Osteocyte (in vitro differentiated cells): ENCODE measurements at places on chromosomes 1 and 21.

DNA sequence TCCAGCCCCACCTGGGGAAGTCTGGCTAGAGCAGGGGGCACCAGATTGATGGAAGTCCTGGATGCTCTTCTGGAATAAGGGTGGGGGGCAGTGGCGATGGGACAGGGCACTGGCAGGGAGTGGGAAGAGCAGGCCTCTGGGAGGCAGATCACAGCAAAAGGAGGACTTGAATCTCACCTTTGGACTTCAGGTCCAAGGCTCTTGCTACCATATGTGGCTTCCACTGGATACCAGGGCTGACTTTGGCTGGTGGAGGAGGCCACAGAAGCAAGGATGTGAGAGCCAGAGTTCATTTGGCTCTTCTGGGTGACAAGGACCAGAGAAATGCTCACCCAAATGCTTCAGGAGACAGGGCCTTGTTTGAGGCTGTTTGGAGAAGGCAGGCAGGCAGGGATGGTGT, 16.0 kb upstream of the SYNC start:
- H3K27ac ChIP-seq, result no peak overlapping the region
- DNase-seq, result no peak
- no peak overlapping the region for H3K4me3 ChIP-seq
- H3K27me3 ChIP-seq, result no peaks in the 10 kb centered on the region

- H3K27me3 ChIP-seq, result peaks cover 7% of the 10 kb centered on the region
- no peak for DNase-seq
- H3K36me3 ChIP-seq, result no peaks in the 10 kb centered on the region
These were observed 298.3 kb downstream of the PDE4B start for GRCh38 chr1:66090859-66091457.

- no peaks in the 10 kb centered on the region for H3K36me3 ChIP-seq
- H3K27ac ChIP-seq, result no peak overlapping the region
- peaks cover 22% of the 10 kb centered on the region for H3K27me3 ChIP-seq
- H3K4me3 ChIP-seq, result no peak overlapping the region
These were observed 23.1 kb upstream of the FMOD start for GRCh38 chr1:203373991-203374390.

DNA sequence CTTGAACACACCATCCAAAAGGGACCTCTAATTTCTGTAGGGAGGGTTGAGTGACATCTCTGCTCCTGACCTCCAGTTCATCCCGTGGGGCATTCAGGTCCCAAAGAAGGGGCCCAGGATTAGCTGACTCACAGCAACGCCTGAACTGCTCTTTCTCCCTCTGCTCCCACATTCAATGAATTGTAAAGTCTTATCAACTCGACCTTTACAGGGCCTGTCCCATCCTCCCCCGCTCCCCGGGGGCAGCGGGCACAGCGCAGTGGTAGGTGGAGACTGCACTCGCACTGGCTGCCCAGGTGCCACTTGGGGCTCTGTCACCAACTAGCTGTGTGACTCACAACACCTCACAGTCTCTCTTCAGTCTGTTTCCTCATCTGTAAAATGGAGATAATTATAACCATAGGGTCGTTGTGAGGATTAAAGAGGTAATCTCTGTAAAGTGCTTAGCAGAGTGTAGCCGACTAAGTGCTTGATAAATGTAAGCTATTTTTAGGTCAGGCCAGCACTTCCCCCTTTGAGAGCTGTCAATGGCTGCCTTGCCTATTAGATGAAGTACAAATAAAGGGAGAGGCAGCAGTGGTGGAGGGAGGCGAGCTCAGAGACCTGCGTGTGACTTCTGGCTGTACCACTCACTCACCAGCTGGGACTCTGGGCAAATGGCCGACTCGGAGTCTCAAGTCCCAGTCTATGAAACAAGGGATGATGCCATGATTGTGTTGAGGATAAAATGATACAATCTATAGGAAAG, 637 bp upstream of the MYBPHL start:
- H3K27me3 ChIP-seq, result no peaks in the 10 kb centered on the region
- no peak overlapping the region for H3K4me3 ChIP-seq
- H3K4me1 ChIP-seq, result peaks cover 7% of the 10 kb centered on the region
- DNase-seq, result no peak
- peaks cover 13% of the 10 kb centered on the region for H3K36me3 ChIP-seq

GRCh38 chr21:32003411-32003810, 130.6 kb downstream of the HUNK start:
- DNase-seq, result no peak
- H3K4me1 ChIP-seq, result peaks cover 2% of the 10 kb centered on the region
- no peak overlapping the region for H3K27ac ChIP-seq
- H3K4me3 ChIP-seq, result no peak overlapping the region
